ENCODE measurements at places on chromosomes 3 and 15.

GRCh38 chr3:195401943-195402342, 40.9 kb downstream of the ACAP2 start:
- DNase-seq, result no peak

DNA sequence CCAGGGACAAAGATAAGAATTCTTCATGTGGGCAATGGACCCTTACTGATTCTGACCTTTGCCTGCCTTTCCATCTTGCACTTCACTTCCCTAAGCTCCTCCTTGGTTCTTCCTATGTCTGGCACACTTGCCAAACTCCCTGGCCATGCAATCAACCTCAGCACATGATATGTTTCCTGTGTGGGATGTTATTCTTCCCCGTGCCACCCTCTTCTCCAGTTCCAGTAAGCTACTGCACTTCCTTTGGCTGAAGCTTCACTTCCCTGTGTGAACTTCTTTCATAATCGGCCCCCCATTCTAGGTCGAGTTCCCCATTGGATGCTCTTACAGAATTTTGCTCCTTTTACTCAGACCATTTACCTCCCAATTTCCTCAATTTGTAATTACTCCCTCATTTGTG, 10.7 kb upstream of the TASOR start:
- DNase-seq, result no peak

DNA sequence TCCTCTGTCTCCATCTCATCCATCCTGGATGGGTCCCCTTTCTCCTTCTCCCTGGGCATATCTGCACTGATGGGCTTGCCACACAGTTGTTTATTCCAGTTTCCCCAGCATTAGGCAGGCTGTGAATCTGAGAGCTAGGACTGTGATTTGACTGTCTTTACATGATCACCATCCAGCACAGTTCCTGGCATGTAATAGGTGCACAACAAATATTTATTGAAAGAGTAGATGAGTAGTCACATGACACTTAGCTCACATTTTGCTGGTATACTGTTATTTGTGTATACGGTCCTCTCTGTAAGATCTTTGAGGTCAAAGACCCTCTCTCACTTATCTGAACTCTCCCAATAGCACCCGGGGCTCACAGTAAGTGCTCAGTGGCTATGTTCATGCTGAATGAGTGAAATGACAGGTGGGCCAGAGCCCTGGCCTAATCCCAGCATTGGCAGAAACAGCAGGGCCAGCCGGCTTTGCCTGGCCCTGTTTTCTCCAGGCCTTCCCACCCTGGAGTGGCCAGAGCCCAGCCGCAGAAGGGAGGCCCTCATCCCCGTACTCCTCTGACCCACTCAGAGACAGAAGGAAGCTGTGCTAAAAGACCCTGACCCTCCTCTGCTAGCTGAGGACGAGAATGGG, 16.2 kb upstream of the BAHD1 start:
- DNase-seq, result no peak

GRCh38 chr3:127728417-127729015, 55.8 kb downstream of the ABTB1 start:
- no peak for DNase-seq

DNA sequence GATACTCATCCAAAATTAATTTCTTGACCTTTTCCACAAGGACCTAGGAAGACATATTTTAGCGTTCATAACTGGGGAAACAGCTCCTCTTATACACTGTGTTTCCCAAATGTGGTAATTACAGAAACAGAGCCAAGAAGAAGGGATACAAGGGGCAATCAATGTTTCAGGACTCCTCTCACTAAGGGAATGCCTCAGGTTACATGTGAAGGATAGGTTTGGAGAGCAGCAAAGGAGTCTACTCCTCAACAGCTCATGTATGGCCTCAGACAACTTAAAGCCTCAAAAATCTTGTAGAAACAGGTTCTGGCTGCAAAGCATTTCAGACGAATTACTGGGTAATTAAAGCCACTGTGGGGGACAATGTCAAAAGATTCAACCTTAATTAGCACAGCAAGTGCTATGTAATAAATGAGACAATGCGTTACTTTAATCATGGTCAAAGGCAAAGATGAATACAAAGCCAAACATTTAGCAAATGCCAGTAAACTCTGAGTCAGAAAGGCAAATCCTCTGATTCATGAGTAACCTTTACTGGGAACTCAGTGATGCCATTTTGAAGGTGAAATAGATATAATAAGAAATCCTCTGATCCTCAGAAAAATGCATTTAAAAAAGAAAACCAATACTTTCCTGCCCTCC, 1111.2 kb downstream of the TUSC7 start:
- peak; percentile 5 for DNase-seq

GRCh38 chr3:46282696-46283095, 40.4 kb downstream of the CCR3 start:
- DNase-seq, result no peak

Measured in astrocyte of the cerebellum (primary cell).